ENCODE measurements at places on chromosomes 2 and 18.

DNA sequence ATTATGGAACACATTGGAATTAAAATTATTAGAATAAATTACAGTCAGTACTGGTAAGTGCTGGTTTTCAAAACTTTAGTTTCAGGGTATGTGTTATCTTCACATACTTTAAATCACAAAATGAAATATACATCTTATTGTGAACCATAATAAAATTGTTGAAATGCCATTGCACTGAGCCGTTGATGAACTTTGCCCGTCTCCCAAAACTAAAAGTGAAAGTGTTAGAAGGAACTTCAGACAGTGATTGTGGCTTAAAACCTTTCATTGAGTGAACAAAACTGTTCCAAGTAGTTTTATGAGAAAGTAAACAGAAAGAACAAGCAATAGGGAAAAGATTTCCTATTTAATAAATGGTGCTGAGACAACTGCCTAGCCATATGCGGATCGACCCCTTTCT, 811.6 kb downstream of the PLCL1 start:
- no peak for DNase-seq

- no peak for DNase-seq
Observed at GRCh38 chr2:84906108-84906899, 848 bp downstream of the TMSB10 start.

- no peak for DNase-seq
Observed at GRCh38 chr2:61045999-61046398, 19.7 kb upstream of the SANBR start.

DNA sequence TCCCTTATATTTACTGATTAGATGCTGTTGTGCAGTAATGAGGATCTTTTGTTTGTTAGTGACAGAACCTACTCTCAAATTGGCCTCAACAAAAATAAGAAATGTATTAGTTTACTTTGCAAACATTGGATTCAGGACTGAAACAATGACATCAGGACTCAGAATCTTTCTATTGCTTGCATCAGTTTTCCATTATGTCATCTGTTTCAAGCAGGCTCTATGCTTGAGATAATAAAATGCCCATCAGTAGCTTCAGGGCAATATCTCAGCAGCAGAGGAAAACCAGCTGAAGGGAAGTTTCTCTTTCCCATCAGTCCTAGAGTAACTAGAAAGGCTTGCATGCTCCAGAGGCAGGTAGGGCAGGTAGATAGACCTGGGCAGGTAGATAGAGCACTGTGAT, 375.5 kb upstream of the SLC8A1 start:
- DNase-seq = no peak

DNA sequence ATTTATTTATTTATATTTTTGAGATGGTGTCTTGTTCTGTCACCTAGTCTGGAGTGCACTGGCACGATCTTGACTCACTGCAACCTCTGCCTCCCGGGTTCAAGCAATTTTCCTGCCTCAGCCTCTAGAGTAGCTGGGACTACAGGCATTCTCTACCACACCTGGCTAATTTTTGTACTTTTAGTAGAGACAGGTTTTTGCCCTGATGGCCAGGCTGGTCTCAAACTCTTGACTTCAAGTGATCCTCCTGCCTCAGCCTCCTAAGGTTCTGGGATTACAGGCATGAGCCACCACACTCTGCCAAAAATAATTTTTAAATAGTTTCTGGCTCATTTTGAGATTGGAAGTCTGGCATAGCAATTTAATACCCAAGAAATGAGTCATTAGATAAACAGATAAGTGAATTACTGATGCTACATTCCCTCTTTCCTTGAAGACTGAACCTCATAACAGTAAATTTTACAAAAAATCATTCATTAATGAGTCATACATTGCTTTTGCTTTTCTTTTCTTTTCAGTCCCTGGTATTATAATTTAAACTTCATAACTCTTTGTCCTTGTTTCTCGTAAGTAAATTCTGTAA, 881.6 kb upstream of the PIK3C3 start:
- DNase-seq = no peak

DNA sequence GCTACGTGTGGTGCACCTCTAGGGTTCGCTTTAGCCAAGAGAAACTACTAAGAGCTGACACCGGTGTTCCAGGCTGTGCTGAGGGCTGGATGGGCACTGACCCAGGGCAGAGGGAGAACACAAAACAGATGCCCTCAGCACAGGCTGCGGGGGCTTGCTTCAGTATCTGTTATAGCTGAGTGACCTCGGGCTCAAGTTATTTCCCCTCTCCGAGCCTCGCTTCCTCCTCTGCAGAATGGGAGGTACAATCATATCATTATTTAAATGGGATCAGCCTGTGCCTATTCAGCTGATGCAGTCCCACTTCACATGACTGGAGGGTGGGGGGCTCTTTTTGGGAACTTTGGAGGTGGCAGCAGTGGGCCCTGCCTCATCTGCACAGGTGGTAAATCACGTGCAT, 156.1 kb upstream of the APCDD1 start:
- DNase-seq = no peak

- no peak for DNase-seq
Observed at GRCh38 chr2:138414014-138414413, 87.6 kb upstream of the SPOPL start.

- DNase-seq = no peak
Observed at GRCh38 chr2:80591233-80591632, 286.7 kb upstream of the LRRTM1 start.

GRCh38 chr2:109636317-109636716, 22.2 kb downstream of the SOWAHC start:
- no peak for DNase-seq

DNA sequence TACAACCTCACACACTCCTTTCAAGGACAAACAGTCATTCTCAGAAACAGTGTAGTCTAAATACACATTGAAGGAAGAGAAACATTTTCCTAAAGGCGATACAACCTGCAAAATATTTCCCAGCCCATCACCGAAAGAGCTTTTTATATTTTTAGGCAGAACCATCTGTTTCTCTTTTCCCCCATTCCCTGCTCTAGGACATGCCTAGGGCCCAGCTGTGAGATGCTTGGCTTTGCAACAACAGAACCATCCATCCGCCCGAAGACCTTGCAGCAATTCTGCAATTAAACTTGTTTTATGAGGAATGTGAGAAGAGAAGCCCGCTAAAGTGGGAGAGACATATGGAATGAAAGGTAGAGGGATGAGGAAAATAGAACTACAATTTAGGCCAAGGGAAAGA, 105.6 kb upstream of the RFX8 start:
- no peak for DNase-seq

DNA sequence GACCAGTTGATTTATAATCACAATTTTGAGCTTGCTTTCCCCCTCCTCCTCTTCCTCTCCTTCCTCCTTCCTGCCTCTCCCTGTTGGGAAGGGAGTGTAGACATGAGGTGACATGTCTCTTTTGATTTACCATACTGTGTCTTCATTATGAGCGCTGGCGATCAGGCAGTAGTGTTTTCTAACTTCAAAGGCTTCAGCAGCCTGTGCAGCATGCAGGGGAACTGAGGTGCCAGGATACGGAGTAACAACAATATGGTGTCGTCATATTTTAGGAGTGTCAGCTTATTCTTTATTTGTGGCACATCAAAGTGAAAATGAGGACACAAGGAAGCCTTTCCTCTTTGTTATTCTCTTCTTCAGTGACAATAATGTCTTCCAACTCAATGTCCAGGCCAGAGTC, 864.2 kb downstream of the SLC4A3 start:
- no peak for DNase-seq

GRCh38 chr2:105635564-105635963, 109.1 kb upstream of the NCK2 start:
- DNase-seq = no peak

- DNase-seq = no peak
Observed at GRCh38 chr18:48018851-48019250, 88.4 kb upstream of the SMAD2 start.

DNA sequence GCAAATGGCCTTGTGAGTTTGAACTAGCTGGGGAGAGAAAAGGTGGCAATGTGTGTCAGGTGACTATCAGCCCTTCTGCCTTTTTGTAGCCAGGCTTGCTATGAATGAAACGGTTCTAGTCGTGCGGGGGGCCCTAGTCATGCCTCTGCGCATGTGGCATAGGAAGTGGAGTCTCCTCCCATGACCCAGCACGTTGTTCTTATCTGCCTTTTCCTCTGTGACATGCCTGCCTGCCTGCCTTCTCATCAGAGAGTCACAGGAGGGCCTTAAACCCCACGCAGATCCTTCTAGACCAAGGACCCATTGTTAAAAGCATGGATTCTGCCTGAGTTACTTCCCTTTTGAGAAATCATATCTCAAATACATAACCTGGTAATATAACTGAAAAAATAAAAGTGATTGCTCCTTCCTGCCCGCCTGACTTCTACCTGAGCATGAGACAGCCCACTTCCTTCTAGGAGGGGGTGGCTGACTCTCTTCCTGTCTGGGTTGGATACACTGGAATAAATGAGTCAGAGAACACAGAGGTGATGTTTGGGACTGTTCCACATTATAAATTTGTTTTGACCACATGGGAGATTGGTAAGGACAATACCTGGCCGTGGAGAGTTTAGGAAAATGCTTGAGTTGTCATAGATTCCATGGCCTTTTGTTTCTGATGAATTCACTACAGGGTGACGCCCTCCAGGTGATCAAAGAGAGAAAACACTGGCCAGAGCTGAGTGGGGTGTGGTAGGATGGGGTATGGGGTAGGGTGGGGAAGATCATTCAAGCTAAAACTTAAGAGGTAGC, 49.8 kb downstream of the FBLN7 start:
- DNase-seq = no peak

DNA sequence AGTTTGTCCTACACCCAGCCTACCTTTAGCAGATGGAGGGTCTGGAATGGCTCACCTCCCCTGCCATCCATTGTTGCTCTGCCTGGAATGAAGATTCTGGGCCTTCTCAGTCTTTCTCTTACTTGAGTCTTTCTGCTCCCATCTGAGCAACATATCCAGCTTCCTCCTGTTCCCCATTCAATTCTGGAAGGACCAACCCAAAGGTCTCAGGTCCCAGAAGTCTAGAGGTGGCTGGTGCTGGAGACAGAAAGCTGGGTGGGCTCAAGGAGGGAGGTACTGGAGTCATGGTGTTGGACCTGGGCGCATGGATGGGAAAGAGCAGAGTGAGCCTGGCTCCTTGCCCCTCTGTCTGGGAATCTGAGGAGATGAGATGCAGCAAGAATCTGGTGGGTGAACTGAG, 93.5 kb upstream of the SIX3 start:
- no peak for DNase-seq

- no peak for DNase-seq
Observed at GRCh38 chr2:153575171-153575853, 96.8 kb upstream of the RPRM start.

DNA sequence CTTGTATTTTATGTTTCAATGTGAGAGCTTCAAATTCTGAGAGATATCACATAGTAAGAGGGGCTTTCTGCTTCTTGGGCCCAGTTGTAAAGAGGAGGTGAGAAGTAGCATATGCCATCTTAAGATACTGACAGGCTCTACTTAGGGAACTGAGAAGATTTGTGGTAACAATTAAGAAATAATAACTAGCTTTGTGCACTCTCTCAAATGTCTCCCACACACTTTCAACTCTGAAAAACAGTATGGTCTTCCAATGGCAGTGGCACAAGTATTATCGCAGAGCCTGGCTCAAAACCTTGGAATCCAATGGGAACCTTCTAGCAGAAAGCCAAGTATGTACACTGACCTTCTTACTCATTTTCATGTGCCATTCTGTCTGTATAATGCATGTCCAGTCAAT, 80.3 kb upstream of the FAM237A start:
- DNase-seq = no peak

DNA sequence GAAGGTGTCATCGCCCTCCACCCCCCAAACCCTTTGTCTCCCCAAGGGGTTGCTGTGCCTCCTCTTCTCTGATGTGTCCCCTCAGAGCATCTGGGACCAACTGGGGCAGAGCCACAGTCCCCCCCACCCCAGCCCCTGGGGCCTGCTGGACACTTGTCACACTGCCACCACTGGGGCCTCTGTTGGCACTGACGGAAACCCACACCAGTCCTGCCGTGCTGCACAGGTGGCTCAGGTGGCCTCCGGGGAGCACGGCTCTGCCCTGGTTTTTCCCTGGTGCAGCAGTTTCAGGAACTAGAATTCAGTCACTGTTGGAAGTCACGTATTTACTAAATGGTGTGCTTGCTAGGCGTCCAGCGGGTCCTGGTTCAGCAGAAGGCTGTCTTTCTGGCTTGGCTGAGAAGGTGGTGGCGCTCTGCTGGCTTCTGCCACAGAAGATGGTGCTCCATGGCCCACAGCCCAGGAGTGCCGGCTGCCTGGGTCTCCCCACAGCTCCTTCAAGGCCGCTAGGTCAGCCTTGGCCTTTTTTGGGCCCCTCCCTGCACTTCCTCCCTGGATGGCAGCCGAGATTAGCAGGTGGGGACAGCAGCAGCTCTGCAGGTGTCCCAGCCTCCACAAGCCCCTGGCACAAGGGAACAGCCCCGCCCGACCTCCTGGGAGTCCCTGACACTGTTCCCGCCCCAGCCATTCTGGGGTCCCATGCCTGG, 18.6 kb upstream of the KLHL30 start:
- DNase-seq = no peak

GRCh38 chr2:210366675-210367080, 51.7 kb upstream of the MYL1 start:
- DNase-seq = no peak

GRCh38 chr2:32572737-32573136, 55.1 kb upstream of the TTC27 start:
- DNase-seq = no peak

DNA sequence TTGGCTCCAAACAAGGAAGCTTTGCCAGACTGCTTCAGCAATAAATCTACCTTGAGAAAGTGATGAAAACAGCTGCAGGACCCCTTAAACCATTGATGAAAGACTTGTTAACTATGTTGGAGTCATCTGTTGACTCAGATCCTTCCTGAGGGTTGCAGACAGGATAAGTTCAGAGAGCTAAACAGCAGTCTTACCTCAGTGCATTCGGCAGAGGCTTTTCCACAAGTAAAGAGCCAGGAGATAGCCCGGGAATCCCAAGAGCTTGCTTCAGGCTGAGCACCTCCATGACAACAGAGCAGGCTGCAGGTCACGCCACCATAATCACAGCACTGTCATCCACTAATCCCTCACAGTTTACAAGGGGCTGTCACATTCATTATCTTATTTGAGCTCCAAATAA, 23.7 kb downstream of the KIAA2012 start:
- DNase-seq = no peak

GRCh38 chr2:217249121-217250012, 389.5 kb upstream of the TNP1 start:
- DNase-seq = no peak

GRCh38 chr18:8706791-8707555, 1.6 kb downstream of the MTCL1 start:
- no peak for DNase-seq

DNA sequence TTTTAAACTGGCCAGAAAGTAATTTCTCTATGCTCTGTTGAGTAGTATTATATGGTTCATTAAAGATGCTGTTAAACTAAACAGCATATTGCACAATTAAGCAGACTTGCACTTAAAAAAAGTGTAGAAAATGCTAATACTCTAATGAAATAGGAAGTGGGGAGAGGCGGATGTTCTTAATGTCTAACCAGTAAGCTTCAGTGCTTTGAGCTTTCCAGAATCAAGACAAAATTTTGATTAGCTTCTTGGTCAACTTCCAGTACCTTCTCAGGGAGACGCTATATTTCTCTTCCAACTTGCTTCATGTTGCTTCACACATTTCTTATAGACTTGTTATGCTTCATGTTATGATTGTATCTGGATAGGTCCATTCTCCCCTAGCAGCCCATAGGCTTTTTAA, 89.1 kb downstream of the MAP2 start:
- DNase-seq = no peak
